Liver (tissue), 10 donors: ENCODE measurements at places on chromosomes 16 and 17. TPM values are rescaled to one million over a fixed set of nuclear protein-coding genes. Genes with fewer than 3 reads are reported as not detected.

DNA sequence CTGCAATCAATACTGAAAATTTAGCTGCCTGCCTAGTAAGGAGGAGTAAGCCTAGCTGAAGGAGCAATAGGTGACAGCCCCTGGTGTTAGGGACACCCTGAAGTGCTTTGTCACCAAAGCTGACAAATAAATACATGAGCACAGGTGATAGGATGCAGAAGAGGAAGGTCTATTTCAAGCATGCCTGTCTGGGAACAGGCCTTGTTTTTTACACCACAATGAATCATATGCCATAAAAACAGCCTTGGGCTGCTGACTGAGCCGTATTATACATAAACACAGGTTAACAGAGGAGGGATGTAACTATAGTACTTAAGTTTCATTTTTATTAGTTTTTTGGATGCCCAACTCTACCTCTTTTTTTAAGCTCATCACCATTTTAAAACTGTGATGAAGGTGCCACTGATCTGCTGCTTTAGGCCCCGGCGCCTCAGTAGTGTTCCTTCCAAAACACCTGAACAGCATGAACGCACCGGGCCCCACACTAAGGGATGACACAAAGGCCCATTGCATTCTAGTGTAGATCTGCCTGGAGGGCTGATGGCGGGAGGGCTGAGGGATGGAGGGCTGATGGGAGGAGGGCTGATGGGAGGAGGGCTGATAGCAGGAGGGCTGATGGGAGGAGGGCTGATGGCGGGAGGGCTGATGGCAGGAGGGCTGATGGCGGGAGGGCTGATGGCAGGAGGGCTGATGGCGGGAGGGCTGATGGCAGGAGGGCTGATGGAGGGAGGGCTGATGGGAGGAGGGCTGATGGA is 150.3 kb downstream of the AATF start:
- no peak for DNase-seq

GRCh38 chr17:31511580-31511979 is 120.1 kb downstream of the RAB11FIP4 start:
- DNase-seq, result no peak

The CAVIN1 gene
- total RNA-seq, result 22.2 TPM

GRCh38 chr17:28097901-28098300 is 55.4 kb downstream of the NLK start:
- no peak for DNase-seq

The SMPD3 gene
- total RNA-seq, result 10.6 TPM

GRCh38 chr17:7885367-7886226 is 3.0 kb upstream of the CHD3 start:
- DNase-seq, result peak; percentile 56

- DNase-seq, result no peak
Measured at GRCh38 chr16:78584213-78584860, 484.9 kb downstream of the WWOX start.

The APOBR gene
- total RNA-seq, result 1.5 TPM

GRCh38 chr17:17063546-17064122 is 21.4 kb downstream of the MPRIP start:
- no peak for DNase-seq

GRCh38 chr17:61739002-61739401 is 124.3 kb downstream of the BRIP1 start:
- DNase-seq, result no peak

- DNase-seq, result no peak
Measured at GRCh38 chr17:73787076-73788059, 143.1 kb upstream of the SDK2 start.

DNA sequence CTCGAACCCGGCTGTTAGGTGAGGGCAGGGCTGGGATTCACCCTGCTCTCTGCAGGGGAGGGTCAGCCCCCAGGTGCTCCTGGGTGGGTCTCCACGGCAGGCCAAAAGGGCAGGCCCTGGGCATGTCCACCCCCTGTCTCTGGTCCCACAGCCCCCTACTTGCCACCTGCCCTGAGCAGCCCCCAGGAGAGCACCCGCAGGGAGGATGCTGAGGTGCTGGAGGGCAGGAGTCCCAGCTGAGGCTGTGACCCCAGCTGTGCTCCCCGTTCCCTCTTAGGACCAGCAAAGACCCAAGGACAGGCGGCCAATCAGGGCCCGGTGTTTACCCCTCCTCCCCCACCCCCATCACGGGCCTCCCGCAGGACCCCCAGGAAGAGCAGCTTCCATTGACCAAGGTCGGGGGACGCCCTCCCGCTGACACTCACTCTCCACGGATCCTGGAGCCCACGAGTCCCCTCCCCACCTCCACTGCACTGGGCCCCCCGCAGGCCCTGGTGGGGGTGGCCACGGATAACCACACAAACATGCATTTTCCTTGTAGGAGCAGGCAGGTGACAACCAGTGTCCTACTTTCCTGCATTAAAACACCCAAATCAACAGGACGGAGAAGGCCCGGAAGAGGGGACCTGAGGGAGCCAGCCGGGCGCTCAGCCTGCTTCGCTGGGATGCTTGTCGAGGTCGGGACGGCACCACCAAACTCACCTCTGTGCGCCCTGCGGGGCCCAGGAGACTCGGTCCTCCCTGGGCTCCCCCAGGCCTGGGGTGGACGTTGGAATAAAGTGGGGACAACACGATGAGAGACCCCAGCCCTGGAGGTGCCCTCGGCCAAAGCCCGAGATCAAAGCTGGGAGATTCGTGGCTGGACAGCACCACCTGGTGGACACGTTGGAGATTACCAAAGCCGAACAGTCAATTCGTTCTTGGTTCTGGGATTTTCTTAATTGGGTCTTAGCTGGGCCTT is 22.5 kb upstream of the ENPP7 start:
- DNase-seq, result peak; percentile 61

The KRT20 gene
- total RNA-seq, result not detected

- DNase-seq, result no peak
Measured at GRCh38 chr16:70466805-70467076, 12.3 kb downstream of the FCSK start.
